ENCODE measurements at places on chromosomes 1 and 21.

- DNase-seq = no peak
Measured at GRCh38 chr1:50975436-50975835, 5.4 kb downstream of the CDKN2C start.

- DNase-seq = no peak
Measured at GRCh38 chr1:161225178-161225533, 704 bp upstream of the TOMM40L start.

GRCh38 chr1:67439277-67440029, 9.3 kb upstream of the SERBP1 start:
- no peak for DNase-seq

DNA sequence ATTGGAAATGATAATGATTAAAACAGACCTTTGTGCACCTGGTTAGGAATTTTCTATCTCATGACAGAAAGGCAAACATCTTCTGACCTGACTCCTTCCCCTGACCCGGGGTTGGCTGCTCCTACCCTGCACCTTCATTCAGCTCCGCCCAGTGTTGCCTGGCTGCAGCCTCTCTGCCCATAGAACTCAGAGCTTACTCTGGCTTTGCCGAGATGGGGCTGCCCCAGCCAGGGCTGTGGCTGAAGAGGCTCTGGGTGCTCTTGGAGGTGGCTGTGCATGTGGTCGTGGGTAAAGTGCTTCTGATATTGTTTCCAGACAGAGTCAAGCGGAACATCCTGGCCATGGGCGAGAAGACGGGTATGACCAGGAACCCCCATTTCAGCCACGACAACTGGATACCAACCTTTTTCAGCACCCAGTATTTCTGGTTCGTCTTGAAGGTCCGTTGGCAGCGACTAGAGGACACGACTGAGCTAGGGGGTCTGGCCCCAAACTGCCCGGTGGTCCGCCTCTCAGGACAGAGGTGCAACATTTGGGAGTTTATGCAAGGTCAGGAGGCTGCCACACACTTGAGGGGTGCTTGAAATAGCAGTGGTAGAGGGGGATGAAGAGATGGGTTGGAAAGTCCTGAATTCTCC, at the start of gene DIO1:
DIO1 (plus strand) TSS at position 189 of the 638 bp plus-strand sequence; CDS start at position 213, 24 bp downstream.
- no peak for DNase-seq

DNA sequence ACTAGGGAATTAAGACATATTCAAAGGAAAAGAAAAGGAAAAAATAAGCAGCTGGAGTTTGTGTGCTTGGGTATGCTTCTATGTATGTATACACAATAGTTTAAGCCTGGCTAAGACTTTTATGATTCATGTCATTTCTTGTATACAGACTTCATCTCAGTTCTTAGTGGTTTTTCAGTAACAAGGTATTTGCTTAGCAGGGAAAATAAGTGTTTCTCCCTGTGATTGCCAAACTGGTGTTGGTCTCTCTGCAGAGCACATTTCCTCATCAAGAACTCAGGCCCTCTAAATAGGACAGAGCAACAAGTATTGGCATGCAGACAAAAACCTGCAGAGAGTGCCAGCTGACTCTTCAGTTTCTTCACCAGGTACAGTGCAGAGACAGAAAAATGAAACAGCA, 484.4 kb upstream of the ZRANB2 start:
- DNase-seq = no peak

DNA sequence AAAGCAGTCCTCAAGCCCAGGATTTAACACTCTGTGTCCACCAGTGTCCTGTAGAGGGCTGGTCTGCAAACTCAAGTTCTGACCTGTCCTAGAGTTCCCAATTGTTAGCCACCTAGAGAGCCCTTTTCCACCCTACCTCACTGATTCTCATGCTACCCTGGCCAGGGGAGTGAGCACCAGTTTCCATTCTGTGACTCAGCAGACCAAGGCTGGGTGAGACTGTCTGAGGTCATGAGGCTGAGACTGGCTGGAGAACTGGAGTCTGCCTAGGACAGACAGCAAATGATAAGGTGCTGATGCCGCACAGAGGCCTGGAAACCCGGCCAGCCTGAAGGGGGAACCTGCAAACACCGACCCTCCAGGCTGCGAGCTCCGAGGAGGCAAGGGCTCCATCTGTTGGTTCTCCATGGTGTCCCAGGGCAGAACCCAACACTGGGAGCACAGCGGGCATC, 13.7 kb downstream of the GLIS1 start:
- no peak for DNase-seq

GRCh38 chr1:117695796-117696490, 90.1 kb downstream of the TENT5C start:
- peak; percentile 30 for DNase-seq

DNA sequence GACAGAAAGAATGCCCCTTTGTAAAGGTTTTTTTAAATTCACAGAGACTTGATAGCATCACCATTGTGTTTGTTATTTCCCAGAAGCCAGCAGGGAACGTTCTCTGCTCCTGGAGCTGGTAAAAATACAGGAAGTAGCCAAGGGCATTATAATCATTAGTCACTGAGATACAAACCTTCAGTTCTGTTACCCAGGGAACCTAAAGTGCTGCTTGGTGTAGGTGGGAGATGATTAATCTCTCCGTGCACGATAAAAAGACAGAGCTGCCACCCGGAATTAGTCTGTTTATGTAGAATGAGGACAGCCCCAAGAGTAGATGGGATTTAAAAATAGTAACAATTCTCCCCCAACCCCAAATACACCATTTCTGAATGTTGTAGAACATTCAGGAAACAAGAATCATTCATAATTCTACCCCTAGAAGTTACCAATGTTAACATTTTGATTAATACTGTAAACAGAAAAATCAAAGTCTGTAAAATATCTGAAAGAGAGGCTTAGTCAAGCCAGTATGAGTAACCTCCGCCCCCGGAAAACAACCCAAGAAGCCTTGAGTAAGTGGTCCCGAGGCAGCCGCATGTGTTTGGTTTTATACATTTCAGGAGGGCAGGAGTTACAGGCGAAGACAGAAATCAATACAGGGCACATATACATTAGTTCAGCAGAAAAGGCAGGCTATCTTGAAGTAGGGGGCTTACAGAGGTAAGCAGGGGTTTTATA, 45.3 kb upstream of the CTBS start:
- DNase-seq = peak; percentile 88

DNA sequence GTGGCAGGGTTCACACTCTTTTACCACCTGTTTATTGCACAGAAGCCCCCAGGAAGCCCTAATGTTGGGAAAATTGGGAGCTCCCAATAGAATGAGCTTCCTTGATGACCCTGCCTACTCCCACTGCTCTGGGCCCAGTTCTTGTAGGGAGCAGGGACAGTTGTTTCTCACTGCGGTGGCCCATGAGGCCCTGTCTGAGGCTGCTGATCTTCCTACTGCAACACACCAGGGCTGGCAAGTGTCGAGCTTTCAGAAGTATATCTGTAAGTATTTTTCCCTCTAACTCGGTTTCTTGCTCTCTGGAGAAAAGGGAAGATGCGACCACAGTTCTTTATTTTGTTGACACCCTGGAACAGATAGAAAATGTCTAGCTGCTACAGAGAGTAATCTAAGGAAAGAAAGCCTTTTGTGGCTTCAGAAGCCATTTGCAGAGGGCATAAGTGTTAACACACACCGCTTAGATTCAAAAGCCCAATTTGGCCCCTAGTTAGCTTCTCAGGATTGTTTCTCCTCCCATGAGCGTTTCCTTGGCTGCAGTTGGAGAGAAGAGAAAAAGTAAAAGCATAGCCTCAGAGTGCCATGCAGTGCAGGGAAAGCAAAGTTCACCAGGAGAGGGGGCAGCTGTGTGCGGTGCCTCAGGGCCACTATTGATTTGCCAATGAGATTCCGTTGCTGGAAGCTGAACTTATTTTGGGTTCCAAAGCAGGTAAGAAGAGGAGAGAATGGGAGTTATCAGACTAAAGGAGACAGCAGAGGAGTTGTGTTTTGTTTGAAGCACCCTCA, 102.6 kb downstream of the SELENOF start:
- no peak for DNase-seq

GRCh38 chr1:8955406-8955805, 9.7 kb downstream of the CA6 start:
- no peak for DNase-seq
